ENCODE measurements at places on chromosomes 1 and 21.

- DNase-seq = no peak
These were observed 66.3 kb upstream of the PRDX6 start for GRCh38 chr1:173410794-173411236.

GRCh38 chr1:110626889-110627288 is 20.7 kb upstream of the KCNA2 start:
- DNase-seq = no peak

- DNase-seq = no peak
These were observed 16.2 kb downstream of the CHRNB2 start for GRCh38 chr1:154583773-154584172.

GRCh38 chr1:92922356-92923035 is 38.8 kb downstream of the DIPK1A start:
- no peak for DNase-seq

GRCh38 chr1:29406814-29407213 is 170.5 kb downstream of the PTPRU start:
- no peak for DNase-seq

DNA sequence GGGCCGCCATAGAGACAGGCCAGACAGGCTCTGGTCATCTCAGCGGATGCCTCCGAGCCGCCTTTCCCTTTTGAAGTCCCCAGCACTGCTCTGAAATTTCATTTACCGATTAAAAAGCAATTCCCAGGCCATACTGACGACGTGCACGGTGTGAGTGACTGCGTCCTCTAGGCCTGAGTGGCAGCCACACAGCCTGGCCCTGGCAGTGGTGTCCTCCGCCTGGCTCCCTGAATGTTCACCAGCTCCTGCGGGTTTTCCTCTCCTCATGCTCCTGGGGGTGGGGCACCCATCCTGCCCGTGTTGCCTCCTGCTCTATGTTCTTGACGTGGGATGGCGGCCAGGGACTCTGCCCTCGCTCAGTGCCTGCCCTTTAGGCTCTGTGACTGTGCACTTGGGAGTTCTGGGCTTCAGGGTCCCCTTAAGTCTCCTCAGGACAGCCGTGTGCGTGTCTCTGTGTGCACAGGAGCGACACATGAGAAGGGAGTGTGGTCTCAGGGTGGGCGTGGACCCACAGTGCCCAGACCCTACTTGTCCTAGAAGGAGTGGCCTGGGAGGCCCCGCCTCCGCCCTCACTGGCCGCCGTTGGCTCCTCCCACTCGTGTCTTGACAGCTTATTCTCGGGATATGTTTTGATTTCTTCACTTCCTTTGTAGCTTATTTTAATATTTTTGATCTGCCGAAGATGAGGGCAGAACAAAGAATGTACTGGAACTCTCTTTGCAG is 3.6 kb downstream of the SKI start:
- DNase-seq = peak; percentile 77

DNA sequence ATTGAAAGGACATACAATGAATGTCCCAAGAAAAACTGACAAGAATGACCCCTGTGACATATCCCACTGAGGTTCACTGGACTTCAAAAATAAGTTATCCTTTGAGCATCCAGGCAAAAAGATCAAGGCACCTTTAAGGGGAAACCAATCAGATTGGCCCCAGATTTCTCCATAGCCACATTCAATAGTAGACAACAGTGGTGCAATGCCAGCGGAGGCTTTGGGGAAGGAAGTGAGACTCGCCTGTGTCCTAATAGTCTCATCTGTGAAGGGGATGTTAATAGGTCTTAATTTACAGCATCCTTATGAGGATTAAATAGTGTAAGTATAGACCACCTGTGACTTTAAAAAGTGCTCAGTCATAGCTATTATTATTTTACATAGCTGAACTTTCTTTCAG is 21.5 kb downstream of the RPL5 start:
- DNase-seq = no peak

- no peak for DNase-seq
These were observed 73.6 kb upstream of the COG2 start for GRCh38 chr1:230568676-230569075.
